ENCODE measurements at places on chromosomes 13 and 19. TPM values are rescaled to one million over a fixed set of nuclear protein-coding genes. Genes with fewer than 3 reads are reported as not detected.

The HCN2 gene
- 0.98 TPM for total RNA-seq

The JAK3 gene
- 4.0 TPM for total RNA-seq

The CACNA1A gene
- total RNA-seq: 0.30 TPM

The ZNF28 gene
- total RNA-seq: 14.4 TPM

- peak; percentile 73 for DNase-seq
Measured at GRCh38 chr13:88345171-88345847, 674.1 kb downstream of the SLITRK5 start.

DNA sequence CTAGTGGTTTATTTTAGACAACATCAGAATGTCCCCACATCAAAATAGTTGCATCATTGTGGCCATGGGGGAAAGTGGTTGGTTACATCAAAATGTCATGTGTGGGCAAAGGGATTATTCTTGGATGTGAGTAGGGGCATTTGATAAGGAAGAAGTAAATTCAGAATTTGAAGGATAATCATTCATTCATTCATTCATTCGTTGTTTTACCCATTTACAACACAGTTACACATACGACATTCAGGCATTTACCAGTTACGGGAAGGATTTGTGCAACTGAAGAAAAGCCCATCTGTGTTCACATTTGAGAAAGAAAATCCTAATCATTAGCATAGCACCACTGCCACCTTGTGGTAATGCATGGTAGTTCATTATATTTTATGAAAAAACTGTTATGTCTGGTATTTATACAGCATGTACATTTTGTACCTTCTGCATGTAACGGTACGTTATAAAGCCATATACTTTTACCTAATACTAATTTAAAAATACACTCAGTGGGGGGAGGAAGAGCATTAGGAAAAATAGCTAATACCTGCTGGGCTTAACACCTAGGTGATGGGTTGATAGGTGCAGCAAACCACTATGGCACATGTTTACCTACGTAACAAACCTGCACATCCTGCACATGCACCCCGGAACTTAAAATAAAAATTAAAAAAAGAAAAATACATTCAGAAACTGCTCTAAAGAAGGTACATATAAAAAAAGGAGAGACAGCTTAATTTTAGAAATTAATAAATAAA lies 62.1 kb downstream of the DGKH start:
- no peak for DNase-seq

- no peak for DNase-seq
Measured at GRCh38 chr13:65638572-65639168, 1591.5 kb downstream of the PCDH9 start.

DNA sequence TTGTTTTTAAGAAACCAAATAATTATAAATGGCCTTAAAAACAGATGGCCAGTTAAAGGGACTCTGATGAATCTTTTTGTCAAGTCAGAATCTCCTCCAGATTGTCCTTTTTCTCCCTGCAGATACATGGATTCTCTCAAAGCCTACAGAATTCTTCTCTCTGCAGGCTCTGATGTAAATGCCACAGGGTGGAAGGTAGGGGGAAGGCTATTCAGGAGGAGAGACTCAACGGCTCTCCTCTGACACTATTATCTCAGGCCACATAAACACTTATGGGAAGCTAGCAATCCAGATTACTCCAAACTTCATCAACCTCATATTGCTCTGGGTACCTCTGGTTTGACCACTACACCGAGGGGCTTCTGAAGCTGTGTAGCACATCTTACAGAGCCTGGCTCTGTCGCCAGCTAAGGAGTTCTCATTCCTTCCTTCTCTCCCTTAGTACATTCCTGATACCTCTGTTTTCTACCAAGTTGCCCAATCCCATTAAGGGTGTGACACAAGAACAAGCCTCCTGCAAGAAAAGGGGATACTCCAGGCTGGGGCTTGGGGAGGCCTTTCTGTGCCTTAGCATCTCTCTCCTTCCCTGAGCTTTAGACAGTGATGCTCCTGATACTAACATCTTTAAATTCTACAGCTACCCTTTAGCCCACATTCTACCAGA lies 14.9 kb downstream of the LCP1 start:
- no peak for DNase-seq

All from suprapubic skin (tissue), 4 donors.